ENCODE measurements at places on chromosomes 4 and X. TPM values are rescaled to one million over a fixed set of nuclear protein-coding genes. Genes with fewer than 3 reads are reported as not detected.

Gene GPR50
- polyA plus RNA-seq = not detected

Gene ARHGAP4
- 77.8 TPM for polyA plus RNA-seq

Gene SPANXN3
- not detected for polyA plus RNA-seq

Gene HS3ST1
- polyA plus RNA-seq = 20.6 TPM

Gene GPAT3
- not detected for polyA plus RNA-seq

Gene TNIP3
- not detected for polyA plus RNA-seq

DNA sequence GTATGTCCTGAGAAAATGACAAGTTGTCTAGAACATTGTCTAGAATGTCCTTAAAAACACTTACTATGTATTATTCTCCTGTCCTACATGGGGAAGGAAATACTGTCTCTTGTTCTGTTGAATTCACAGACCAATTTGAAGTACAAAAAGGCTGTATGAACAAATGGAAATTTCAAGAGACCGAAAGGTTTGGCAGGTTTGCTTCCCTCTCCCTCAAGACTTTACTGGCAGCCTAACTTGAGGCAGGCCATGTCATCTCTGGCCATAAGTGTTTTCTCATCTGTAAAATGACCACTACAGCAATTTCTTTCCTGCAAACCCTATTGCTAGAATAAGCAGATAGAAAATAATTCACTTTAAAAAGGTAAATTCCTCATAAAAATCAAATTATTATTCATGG, 191.2 kb upstream of the BMP3 start:
- H3K4me1 ChIP-seq = no peaks in the 10 kb centered on the region
- no peak for DNase-seq
- H3K27me3 ChIP-seq = no peaks in the 10 kb centered on the region
- H3K27ac ChIP-seq = no peak overlapping the region

- no peaks in the 10 kb centered on the region for H3K4me1 ChIP-seq
- H3K27me3 ChIP-seq = no peaks in the 10 kb centered on the region
- DNase-seq = no peak
- H3K27ac ChIP-seq = no peak overlapping the region
Observed at GRCh38 chr4:62644372-62644771, 1444.2 kb downstream of the ADGRL3 start.

- H3K27ac ChIP-seq = no peak overlapping the region
- no peaks in the 10 kb centered on the region for H3K36me3 ChIP-seq
- no peaks in the 10 kb centered on the region for H3K4me1 ChIP-seq
- DNase-seq = no peak
Observed at GRCh38 chr4:128782875-128783614, 26.5 kb upstream of the JADE1 start.

DNA sequence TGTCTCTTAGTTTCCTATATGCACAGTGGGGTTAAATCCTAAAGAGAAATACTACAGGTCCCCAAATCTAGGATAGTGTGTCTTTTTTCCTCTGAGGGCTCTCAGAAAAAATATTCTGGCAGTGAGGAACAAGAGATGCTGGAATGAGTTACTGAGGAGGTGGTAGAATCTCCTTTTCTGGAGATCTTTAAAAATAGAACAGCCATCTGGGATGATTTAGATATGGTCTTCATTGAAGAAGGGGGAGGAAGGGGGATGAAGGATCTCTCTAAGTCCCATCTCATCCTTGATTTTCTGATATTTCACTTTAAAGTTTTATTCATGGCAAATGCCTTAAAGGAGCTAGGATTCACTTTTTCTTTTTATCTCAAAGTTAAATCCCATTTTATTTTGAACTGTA, 235.0 kb downstream of the MAML3 start:
- DNase-seq = no peak
- no peaks in the 10 kb centered on the region for H3K27me3 ChIP-seq
- H3K36me3 ChIP-seq = no peaks in the 10 kb centered on the region

DNA sequence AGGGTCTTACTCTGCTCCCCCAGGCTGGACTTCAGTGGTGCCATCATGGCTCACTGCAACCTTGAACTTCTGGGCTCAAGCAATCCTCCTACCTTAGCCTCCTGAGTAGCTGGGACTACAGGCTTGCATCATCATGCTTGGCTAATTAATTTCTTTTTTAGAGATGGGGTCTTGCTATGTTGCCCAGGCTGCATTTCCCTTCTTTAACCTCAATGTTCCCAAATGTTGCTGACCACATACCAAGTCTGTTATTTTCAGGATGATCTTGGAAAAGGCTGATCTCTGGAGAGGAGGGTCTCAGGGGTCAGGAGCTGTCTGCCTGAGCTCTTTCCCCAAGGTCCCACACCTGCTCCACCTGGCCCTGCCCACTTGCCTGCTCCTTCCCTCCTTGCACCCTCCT, 13.0 kb downstream of the CACNA1F start:
- no peak overlapping the region for H3K27ac ChIP-seq
- no peak overlapping the region for H3K4me3 ChIP-seq
- H3K27me3 ChIP-seq = peaks cover 29% of the 10 kb centered on the region
- no peaks in the 10 kb centered on the region for H3K36me3 ChIP-seq

GRCh38 chrX:40064055-40064597, 33.6 kb downstream of the BCOR start:
- peaks cover 6% of the 10 kb centered on the region for H3K36me3 ChIP-seq
- no peak overlapping the region for H3K27ac ChIP-seq
- H3K4me3 ChIP-seq = no peak overlapping the region
- H3K27me3 ChIP-seq = no peaks in the 10 kb centered on the region
- peaks cover 1% of the 10 kb centered on the region for H3K4me1 ChIP-seq

DNA sequence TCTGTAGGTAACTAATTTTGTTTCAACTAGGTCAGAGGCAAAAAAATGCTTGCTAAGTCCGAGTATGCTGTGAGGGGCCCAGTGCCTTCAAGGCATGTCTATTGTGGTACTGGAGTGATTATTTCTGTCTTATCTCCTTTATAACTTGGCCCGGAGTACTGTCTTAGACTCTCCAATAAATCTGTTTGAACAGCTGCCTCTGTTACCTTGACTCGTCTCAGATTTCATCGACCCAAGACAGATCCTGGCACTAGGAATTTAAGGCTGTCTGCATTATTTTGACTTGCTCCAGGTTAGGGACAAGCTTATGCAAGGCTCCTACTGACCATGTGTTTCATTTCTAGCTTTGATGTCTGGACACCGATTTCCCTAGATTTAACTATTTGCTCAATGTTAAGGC, 41.1 kb upstream of the NKAP start:
- no peak overlapping the region for H3K27ac ChIP-seq
- peaks cover 29% of the 10 kb centered on the region for H3K27me3 ChIP-seq
- no peak overlapping the region for H3K4me3 ChIP-seq
- no peak for DNase-seq
- H3K36me3 ChIP-seq = no peaks in the 10 kb centered on the region

- no peaks in the 10 kb centered on the region for H3K36me3 ChIP-seq
- no peaks in the 10 kb centered on the region for H3K27me3 ChIP-seq
- no peaks in the 10 kb centered on the region for H3K4me1 ChIP-seq
Observed at GRCh38 chrX:30831082-30831481, 58.0 kb downstream of the TAB3 start.
